ENCODE measurements at places on chromosomes 6 and 20. TPM values are rescaled to one million over a fixed set of nuclear protein-coding genes. Genes with fewer than 3 reads are reported as not detected.

The ABHD16B gene
- not detected for total RNA-seq

The HDGFL1 gene
- not detected for total RNA-seq

The PCSK2 gene
- total RNA-seq: not detected

The FAM209A gene
- not detected for total RNA-seq

The COX4I2 gene
- total RNA-seq: 4.0 TPM

The CGA gene
- total RNA-seq: not detected

The VSTM2L gene
- 7.1 TPM for total RNA-seq

The FAM210B gene
- 50.3 TPM for total RNA-seq

The TMEM170B gene
- 2.9 TPM for total RNA-seq

The SLPI gene
- 301 TPM for total RNA-seq

The TMX4 gene
- total RNA-seq: 51.6 TPM

Measured in ureter (tissue), 1 donor.